HCT116 (cell line): ENCODE measurements at places on chromosomes 11 and 22. TPM values are rescaled to one million over a fixed set of nuclear protein-coding genes. Genes with fewer than 3 reads are reported as not detected.
A peak's percentile ranks its signal among the peaks of the same experiment; 100 is the strongest.

The KCNQ1 gene
- 10.7 TPM for total RNA-seq

The SLC25A45 gene
- total RNA-seq: 3.9 TPM

The PNPLA5 gene
- 2.9 TPM for total RNA-seq

The KDM4D gene
- total RNA-seq: 2.1 TPM

The CARNS1 gene
- total RNA-seq: 1.0 TPM

The TUBA8 gene
- total RNA-seq: 2.3 TPM

DNA sequence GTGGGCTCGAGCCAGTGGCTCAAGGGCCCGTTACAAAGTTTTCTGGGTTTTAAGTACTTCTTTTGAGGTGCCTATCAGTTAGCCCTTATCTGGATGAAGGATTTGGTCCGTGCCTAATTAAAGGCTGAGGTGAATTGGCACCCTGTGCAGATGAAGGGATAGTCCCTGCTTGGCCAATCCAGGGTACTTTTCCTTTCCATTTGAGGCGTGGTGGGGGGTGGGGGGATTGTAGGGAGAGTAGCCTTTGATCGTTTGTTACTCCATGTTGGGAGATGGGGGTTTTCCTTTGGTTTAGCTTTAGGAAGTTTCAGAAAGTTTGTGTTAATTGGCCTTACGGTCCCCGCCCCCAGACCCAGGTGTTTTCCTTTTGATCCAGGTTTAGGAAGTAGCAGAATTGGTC, 170.8 kb downstream of the DDX10 start:
- H3K27ac ChIP-seq: no peak overlapping the region
- no peak overlapping the region for H3K4me3 ChIP-seq
- H3K27me3 ChIP-seq: no peaks in the 10 kb centered on the region
- H3K4me1 ChIP-seq: peaks cover 5% of the 10 kb centered on the region; the same call in 1 of the 2 replicates
- DNase-seq: no peak
- 0 out of 2 replicates have a peak, but pooled peaks cover 2% of the 10 kb centered on the region for H3K36me3 ChIP-seq

DNA sequence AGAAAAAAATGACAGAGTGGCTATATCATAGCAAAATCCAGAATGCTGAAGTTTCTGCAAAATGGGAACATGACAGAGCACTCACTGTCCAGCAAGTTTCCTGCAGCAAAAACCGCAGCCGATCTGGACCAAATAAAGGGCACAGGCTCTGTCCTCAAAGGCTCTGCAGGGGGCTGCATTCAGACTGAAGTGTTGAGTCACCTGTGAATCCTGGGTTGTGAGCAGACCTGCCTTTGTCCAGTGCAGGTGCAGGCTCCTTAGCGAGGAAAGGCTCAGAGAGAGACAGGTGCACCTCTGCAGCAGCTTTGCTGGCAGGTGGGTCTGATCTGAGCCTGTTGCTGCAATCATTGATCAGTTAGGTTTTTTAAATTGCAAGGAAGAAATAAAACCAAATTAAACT, 29.3 kb upstream of the NFAM1 start:
- H3K4me3 ChIP-seq: no peak overlapping the region
- DNase-seq: no peak
- H3K27me3 ChIP-seq: peaks cover under 1% of the 10 kb centered on the region; the same call in 1 of the 2 replicates
- H3K36me3 ChIP-seq: no peaks in the 10 kb centered on the region

GRCh38 chr11:3164552-3165151, 458 bp downstream of the OSBPL5 start:
- peak overlapping the region; percentile 82 for H3K4me3 ChIP-seq
- H3K4me1 ChIP-seq: peaks cover 15% of the 10 kb centered on the region; the same call in 1 of the 2 replicates
- no peaks in the 10 kb centered on the region for H3K27me3 ChIP-seq
- no peak for DNase-seq
- H3K27ac ChIP-seq: peak overlapping the region; percentile 52; the same call in 1 of the 2 replicates

GRCh38 chr11:67606093-67606491, 644 bp upstream of the NDUFV1 start:
- no peak for DNase-seq
- no peaks in the 10 kb centered on the region for H3K27me3 ChIP-seq
- peaks cover 21% of the 10 kb centered on the region; the same call in 1 of the 2 replicates for H3K36me3 ChIP-seq
- H3K4me1 ChIP-seq: peaks cover 20% of the 10 kb centered on the region
- peak overlapping the region; percentile 77; the same call in 1 of the 2 replicates for H3K27ac ChIP-seq

GRCh38 chr22:42317691-42318547, 47.5 kb upstream of the TCF20 start:
- H3K36me3 ChIP-seq: no peaks in the 10 kb centered on the region
- no peaks in the 10 kb centered on the region for H3K27me3 ChIP-seq
- H3K27ac ChIP-seq: no peak overlapping the region; the same call in 1 of the 2 replicates
- H3K4me3 ChIP-seq: no peak overlapping the region
- DNase-seq: no peak

GRCh38 chr11:70739811-70740487, 341.6 kb downstream of the CTTN start:
- no peak overlapping the region for H3K4me3 ChIP-seq
- peaks cover 6% of the 10 kb centered on the region for H3K4me1 ChIP-seq
- no peaks in the 10 kb centered on the region for H3K36me3 ChIP-seq
- no peak for DNase-seq
- no peak overlapping the region for H3K27ac ChIP-seq
- no peaks in the 10 kb centered on the region for H3K27me3 ChIP-seq

DNA sequence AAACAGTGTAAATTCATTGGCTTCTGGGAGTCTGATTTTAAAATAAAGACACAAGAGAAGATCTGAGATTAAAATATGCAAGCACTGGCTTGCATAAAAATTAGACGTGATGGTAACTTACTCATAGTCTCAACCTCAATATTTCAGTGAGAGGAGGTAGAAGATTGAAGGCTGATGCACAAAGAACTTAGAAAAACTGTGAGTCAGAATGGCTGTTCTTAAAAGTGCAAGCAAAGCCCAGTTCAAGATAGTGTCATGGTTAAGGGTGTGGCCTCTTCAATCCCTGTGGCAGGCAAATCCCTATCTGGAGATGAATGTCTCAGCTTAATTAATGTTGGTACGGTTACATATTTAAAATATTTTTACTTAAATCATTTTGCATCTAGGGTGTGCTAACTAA, 33.6 kb upstream of the FIBIN start:
- H3K4me1 ChIP-seq: no peaks in the 10 kb centered on the region
- no peak for DNase-seq
- no peak overlapping the region for H3K27ac ChIP-seq
- H3K4me3 ChIP-seq: no peak overlapping the region

- H3K4me1 ChIP-seq: peaks cover 11% of the 10 kb centered on the region
- no peak overlapping the region for H3K4me3 ChIP-seq
- DNase-seq: no peak
- H3K36me3 ChIP-seq: no peaks in the 10 kb centered on the region
Observed at GRCh38 chr11:11313426-11313825, 39.6 kb downstream of the CSNK2A3 start.

GRCh38 chr11:76382209-76382608, 1.1 kb downstream of the GVQW3 start:
- H3K27me3 ChIP-seq: no peaks in the 10 kb centered on the region
- no peak for DNase-seq
- H3K4me1 ChIP-seq: peaks cover 20% of the 10 kb centered on the region
- H3K27ac ChIP-seq: no peak overlapping the region
- H3K36me3 ChIP-seq: no peaks in the 10 kb centered on the region

DNA sequence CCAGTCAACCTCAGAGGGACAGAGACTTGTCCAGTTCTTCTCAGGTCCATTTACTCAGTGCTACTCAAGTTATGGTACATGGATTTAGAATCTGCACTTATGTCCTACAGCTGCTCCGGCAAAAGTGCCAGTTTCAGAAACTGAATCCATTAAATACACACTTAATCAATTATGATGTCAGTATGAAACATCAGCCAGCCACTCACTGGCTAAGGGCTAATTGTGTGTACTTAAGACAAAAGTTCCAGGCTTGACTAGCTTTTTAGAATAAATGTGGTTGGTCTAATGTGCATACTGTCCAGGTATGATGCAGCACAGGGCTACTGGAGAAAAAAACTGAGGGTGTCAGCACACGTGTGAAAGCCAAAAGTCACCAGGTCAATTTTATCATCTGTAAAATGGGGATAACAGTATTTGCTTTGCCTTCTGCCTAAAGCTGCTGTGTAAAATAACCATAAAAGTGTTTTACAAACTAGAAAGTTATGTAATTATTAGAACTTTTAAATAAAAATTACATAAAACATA, 55.4 kb upstream of the CYP2D6 start:
- DNase-seq: no peak
- no peak overlapping the region for H3K27ac ChIP-seq
- H3K27me3 ChIP-seq: no peaks in the 10 kb centered on the region
- no peaks in the 10 kb centered on the region for H3K36me3 ChIP-seq

GRCh38 chr11:130611791-130612251, 163.4 kb downstream of the ADAMTS15 start:
- no peak for DNase-seq
- peaks cover 15% of the 10 kb centered on the region; the same call in 1 of the 2 replicates for H3K27me3 ChIP-seq
- no peak overlapping the region for H3K27ac ChIP-seq
- H3K36me3 ChIP-seq: no peaks in the 10 kb centered on the region

DNA sequence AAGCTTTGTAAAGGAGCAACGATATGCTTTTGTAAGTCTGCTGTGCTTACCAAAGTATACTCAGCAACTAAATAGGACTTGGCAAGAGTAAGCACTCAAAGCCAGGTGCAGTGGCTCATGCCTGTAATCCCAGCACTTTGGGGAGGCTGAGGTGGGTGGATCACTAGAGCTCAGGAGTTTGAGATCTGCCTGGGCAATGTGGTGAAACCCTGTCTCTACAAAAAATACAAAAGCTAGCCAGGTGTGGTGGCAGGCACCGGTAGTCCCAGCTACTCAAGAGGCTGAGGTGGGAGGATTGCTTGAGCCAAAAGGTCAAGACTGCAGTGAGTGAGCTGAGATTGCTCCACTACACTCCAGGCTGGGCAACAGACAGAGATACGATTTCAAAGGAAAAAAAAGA, 67.5 kb downstream of the PAK1 start:
- DNase-seq: no peak
- H3K27ac ChIP-seq: no peak overlapping the region
- H3K27me3 ChIP-seq: no peaks in the 10 kb centered on the region
- no peaks in the 10 kb centered on the region for H3K36me3 ChIP-seq

GRCh38 chr11:15027011-15027410, 46.4 kb upstream of the CALCB start:
- H3K36me3 ChIP-seq: no peaks in the 10 kb centered on the region
- H3K27me3 ChIP-seq: no peaks in the 10 kb centered on the region
- H3K27ac ChIP-seq: no peak overlapping the region
- no peak overlapping the region for H3K4me3 ChIP-seq

DNA sequence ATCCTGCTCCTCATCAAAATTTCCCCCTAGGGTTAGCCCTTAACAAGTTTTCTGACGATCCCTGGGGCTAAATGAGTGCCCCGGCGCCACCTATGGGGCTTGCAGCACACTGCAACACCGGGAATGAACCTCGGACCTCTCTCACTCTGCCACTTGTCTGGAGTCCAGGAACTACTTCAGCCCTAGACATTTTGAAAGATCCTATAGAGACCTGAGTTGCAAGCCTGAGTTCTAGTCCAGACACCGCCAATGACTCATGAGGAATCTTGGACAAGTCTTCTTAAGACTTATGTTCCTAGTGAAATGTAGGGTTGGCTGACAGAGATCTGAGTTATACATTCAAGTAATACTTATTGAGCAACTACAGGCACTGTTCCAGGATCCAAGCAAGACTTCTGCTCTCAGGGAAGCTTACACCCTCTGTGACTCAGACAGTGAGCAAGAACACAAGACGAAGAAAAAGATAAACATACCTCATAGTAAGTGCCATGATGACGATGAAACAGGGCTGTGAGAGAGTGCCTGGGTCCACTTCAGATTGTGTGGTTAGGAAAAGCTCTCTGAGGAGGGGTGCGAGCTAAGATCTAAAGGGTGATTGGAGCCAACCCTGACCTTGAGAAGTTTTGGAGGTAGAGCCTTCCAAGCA, 10.2 kb upstream of the STK33 start:
- H3K36me3 ChIP-seq: no peaks in the 10 kb centered on the region
- no peaks in the 10 kb centered on the region for H3K27me3 ChIP-seq
- no peak overlapping the region for H3K27ac ChIP-seq
- H3K4me1 ChIP-seq: peaks cover 16% of the 10 kb centered on the region
- no peak overlapping the region; the same call in 1 of the 2 replicates for H3K4me3 ChIP-seq

DNA sequence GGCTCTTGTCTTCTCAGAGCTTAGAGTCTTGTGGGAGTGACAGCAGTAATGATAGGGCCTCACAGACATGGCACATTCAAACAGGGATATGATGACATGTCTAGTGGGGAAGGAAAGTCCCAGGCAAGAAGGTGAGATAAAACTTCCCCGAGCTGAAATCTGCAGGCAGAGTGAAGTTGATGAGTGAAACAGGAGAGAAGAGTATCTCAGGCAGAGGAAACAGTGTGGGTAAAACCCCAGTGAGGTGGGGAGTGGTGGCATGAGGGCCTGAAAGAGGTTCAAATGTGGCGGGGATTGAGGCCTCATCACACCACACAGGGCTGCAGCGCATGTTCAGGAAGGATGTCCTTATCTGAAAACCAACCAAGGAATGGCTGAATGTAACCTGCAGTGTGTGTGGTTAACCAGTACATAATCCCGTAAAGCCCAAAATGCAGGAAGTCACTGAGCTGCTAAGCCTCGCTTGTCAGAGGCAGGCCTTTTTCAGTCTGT, 153.8 kb upstream of the E2F8 start:
- H3K27me3 ChIP-seq: peaks cover 24% of the 10 kb centered on the region; the same call in 1 of the 2 replicates
- H3K4me1 ChIP-seq: no peaks in the 10 kb centered on the region
- no peak for DNase-seq

DNA sequence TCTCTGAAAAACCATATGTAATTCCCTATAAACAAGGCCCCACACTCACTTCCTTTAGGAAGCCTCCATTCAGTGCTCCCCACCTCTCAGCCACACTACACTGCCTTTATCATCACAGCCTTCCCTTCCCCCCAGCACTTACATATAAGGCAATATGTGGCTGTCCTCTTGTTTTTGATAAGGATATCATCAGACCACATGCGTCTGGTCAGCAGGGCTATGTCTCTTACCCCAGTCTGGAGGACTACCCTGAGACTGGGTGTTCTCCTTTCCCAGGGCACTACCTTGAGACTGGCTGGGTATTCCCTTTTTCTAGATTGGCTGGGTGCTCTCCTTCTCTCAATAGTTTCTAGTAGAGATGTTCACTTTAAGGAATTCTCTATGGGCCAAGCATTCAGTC, 7.8 kb downstream of the KCNE3 start:
- H3K4me3 ChIP-seq: no peak overlapping the region
- DNase-seq: no peak
- H3K36me3 ChIP-seq: no peaks in the 10 kb centered on the region
- no peaks in the 10 kb centered on the region; the same call in 1 of the 2 replicates for H3K27me3 ChIP-seq
